ENCODE measurements at places on chromosomes 2 and 18.

- DNase-seq: no peak
Observed at GRCh38 chr2:237137626-237138323, 52.1 kb downstream of the COPS8 start.

DNA sequence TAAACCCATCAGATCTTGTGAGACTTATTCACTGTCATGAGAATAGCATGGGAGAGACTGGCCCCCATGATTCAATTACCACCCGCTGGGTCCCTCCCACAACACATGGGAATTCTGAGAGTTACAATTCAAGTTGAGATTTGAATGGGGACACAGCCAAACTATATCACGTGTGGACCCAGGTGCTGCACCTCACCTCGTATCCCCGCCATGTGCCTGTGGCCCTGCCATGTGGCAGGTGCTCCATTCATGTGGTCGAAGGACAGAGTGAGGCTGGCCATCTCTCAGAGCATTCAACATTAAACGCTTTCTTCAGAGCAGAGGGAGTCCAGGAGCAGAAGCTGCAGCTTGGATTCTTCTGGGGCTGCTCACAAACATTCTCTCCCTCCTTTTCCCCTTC is 32.3 kb downstream of the MROH2A start:
- no peak for DNase-seq

DNA sequence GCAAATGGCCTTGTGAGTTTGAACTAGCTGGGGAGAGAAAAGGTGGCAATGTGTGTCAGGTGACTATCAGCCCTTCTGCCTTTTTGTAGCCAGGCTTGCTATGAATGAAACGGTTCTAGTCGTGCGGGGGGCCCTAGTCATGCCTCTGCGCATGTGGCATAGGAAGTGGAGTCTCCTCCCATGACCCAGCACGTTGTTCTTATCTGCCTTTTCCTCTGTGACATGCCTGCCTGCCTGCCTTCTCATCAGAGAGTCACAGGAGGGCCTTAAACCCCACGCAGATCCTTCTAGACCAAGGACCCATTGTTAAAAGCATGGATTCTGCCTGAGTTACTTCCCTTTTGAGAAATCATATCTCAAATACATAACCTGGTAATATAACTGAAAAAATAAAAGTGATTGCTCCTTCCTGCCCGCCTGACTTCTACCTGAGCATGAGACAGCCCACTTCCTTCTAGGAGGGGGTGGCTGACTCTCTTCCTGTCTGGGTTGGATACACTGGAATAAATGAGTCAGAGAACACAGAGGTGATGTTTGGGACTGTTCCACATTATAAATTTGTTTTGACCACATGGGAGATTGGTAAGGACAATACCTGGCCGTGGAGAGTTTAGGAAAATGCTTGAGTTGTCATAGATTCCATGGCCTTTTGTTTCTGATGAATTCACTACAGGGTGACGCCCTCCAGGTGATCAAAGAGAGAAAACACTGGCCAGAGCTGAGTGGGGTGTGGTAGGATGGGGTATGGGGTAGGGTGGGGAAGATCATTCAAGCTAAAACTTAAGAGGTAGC is 49.8 kb downstream of the FBLN7 start:
- peak; percentile 90 for DNase-seq

DNA sequence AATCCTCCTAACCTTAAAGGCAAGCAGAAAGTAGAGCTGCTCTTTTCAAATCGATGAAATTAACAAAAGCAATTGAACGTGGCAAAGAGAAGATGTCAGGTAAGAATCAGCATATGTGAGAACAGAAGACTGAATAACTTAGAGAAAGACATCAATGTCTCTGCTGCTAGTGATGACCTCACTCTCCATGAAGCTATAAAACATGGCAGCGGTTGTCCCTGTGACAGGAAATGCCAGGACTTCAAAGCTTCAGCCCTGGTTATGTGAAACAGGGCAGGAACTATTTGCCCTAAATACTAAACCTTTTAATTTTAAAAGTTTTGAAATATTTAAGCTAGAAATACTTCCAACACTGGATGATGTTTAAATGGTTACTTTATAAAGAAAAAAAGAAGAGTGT is 383.7 kb downstream of the XIRP2 start:
- no peak for DNase-seq

- no peak for DNase-seq
Observed at GRCh38 chr2:54535599-54536195, 79.6 kb downstream of the SPTBN1 start.

DNA sequence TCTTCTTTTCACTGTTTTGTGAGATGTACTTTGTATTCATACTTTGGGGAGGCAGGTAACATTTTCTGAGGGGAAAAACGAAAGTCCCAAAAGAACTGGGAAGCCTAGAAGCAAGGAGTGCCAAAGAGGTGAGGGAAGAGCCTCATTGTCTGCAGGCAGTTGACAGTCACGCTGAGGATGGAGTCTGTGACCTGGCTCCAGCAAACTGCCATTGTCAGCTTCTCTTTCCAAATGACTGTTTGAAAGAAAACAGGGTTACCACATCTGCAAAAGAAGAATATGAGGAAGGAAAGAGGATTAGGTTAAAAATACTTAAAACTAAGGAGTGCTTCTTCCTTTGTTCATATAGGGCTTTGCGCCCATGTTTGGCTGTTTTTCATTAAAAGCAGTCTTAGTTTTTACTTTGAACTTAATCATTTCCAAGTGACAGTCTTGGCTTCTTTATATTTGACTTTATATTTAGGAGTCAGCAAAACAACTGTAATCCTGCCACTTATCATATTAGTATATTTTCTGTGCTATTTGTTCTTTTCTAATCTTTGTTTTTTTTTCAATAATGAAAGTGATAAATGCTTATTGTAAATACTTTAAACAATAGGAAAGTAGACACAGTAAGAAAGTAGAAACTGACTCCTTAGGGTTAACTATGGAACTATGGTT is 35.0 kb downstream of the CERS6 start:
- DNase-seq: peak; percentile 58
